ENCODE measurements at places on chromosomes 11 and 22.

DNA sequence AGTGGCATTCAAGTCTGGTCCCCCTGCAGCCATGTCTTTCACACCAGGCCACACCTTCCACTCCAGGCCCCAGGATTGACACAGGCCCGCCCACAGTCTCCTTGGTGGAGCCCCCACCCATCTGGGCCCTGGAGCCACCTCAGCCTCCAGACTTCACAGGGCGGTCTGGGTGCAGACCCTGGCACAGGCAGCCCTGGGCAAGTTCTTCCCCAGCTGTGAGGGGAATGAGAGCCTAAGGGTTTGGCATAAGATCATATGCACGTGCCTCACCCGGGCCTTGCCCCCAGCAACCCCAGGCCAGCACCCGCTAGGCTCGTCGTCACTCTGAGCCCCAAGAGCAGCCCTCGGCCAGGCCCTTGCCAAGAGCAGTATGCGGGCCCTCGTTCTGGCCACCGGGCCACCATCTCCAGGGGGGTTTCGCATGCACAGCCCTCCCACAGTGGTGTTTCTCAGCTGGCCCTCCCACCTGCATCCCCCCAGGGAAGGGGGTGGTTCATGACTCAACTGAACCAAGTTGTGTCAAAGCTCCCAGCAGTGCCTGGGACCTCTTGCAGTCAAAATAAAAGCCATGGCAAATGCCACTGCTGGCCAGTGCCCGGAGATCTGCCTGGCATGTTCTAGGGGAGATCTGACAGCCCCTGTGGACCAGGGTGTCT, 70.4 kb upstream of the KCNQ1OT1 start:
- DNase-seq = no peak

DNA sequence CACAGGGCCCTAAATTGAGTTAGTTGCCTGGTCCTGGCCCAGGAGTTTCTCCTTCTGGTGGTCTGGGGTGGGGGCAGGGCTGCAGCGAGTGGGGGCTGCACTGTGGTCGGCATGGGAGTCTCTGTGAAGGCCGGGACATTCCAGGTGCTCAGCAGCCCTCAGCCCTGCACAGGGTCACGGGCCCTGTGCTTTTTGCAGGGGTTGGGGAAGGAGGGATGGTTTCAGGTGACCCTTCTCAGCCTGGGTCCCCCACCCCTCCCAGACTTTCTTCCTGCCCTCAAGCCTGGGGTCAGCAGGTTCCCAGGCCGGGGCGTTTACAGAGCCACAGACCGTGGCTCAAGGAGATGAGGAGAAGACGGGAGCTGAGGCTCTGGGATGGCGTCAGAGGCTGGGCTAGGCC, 7.8 kb downstream of the EMID1 start:
- no peak for DNase-seq

GRCh38 chr11:64724863-64725532, 2.0 kb upstream of the NRXN2 start:
- no peak for DNase-seq

DNA sequence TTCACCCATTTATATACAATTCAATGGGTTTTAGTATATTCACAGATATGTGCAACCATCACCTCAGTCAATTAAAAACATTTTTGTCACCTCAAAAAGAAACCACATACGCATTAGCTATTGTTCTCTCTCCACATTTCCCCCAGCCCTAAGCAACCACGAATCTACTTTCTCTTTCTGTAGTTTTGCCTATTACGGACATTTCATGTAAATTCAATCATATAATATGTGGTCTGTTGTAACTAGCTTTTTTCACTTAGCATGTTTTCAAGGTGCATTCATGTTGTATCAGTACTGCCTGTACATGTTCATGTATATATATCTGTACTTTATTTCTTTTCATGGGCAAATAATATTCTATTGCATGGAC, 104.7 kb upstream of the RRM1 start:
- no peak for DNase-seq

DNA sequence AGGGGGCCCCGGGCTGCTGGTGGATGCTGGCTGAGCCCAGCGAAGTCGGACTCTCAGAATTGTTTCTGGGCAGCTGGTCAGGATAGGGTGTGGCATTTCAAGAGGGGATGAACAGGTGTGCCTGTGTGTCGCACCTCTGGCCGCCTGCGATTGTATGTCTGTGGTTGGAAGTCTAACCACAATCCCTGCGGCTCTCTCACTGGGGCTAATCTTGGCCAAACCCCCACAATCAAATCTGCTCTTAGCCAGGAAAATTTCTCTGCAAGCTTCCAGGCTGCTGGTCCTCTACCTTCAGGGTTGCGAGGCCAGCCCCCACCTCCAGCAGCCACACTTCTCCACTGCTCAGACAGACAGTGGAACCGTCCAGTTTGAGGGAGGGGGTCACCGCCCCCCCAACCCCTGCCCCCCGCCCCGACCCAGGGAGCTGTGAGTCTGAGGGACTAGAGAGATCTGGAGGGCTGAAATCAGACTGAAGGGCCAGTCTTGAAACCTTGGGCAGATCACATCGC, 953 bp downstream of the ATG16L2 start:
- DNase-seq = no peak

GRCh38 chr11:124801014-124801413, 808 bp upstream of the MSANTD2 start:
- peak; percentile 71 for DNase-seq

GRCh38 chr22:34950489-34950888, 115.5 kb upstream of the ISX start:
- no peak for DNase-seq
